RPMI8226 (cell line): ENCODE measurements at places on chromosomes 4 and X.

DNA sequence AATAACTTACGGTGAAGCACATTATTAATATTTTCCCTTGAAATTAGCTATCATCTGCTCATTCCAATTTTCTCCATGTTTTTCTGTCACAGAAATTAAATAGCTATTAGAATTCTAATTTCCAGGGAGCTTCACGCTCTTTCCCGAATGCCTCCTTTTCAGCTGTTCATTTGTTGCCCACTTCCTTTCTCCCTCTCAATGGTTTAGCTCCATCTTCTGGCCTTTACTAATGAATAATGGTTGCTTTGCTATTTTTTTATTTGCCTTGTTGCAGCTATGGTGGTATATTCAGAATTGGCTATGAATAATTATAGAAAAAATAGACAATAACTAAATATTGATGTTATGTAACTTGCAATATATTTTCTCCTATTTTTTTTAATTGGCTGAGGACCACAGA is 70.5 kb downstream of the GRIA2 start:
- DNase-seq: no peak

GRCh38 chr4:89123451-89123851 is 12.1 kb downstream of the TIGD2 start:
- no peak for DNase-seq

DNA sequence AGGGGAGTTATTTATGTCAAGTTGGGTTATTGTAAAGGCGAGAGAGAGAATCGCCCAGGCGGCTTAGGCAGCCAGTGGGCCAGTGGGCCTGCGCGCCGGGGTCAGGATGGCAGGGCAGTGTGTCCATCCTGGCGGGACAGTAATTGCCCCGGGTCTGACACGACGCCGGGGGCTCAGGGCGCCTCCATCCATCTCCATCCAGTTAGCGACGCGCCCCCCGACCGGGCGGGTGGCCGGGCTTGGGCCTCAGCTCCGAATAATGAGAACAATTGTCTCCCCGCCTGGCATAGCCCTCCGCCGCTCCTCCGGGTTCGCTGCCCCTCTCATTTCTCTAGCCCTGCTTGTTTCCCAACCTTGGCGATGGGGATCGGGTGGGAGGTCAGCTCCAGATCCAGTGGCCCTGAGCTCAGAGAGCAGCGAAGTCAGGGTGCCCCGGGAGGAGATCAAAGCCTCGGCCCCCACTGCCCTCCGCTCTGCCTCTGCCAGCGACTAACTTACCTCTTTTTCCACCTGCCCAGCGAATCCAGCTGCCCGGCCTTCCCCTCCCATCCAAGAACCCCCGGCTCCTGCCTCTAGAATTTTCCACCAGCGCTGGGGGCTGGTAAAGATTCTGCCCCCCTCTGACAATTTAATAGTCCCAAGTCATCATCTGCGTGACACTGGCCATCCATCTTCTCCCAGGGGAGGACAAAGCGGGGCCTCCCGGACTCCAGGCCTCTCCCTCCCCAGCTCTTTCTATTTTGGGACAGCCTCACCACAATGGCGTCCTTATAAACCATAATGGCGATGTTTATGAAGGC is 56.9 kb upstream of the TMEM33 start:
- DNase-seq: no peak

- DNase-seq: no peak
These were observed 142.8 kb downstream of the NDST3 start for GRCh38 chr4:118177126-118177525.

GRCh38 chr4:45063696-45064095 is 337.3 kb upstream of the GNPDA2 start:
- DNase-seq: no peak

GRCh38 chr4:142778430-142778829 is 67.7 kb downstream of the INPP4B start:
- DNase-seq: no peak

DNA sequence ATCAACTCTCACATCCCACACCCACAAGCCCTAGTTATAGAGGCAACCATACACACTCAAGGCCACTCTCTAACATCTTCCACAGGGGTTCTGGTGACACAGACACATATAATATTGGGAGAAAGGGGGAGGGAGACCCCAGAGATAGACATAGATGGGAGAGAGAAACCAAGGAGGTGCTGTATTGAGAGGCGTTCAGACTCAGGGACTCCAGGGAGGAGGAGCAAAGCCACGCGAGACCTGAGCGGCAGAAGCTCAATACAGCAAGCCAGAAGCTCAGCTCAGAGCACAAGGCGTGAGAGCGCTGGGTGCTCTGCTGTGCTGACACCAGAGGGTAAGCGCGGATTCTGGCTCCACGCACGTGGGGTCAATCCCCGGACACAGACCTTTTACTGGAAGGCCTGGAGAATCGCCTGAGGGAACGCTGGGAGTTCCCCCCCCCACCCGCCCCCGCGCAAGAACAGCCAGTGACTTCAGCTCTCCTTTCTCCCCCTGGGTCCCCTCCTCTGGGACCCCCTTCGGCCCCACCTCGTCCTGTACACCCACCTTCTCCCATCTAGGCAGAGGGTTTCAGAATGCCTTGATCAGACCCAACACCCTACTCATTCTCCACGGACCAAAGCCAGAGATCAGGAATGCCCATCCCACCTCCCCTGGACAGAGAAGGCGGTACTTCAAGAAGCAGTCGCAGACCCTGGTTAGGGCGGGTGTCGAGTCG is 8.7 kb downstream of the MSX1 start:
- no peak for DNase-seq

- peak; percentile 75 for DNase-seq
These were observed 10.0 kb downstream of the ADAM29 start for GRCh38 chr4:174928174-174928573.

DNA sequence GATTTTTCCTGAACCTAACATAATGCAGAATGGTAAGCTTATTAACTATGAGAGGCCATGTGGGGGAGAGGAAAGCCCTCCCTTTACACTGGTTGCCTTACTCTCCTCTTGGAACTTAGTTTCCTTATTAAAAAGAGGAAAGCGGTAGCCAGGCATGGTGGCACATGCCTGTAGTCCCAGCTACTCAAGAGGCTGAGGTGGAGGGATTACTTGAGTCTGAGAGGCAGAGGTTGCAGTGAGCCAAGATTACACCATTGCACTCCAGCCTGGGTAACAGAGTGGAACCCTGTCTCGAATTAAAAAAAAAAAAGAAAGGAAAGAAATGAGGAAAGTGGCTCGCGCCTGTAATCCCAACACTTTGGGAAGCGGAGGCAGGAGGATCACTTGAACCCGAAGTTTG is 2.0 kb downstream of the FAM47E start:
- DNase-seq: no peak

DNA sequence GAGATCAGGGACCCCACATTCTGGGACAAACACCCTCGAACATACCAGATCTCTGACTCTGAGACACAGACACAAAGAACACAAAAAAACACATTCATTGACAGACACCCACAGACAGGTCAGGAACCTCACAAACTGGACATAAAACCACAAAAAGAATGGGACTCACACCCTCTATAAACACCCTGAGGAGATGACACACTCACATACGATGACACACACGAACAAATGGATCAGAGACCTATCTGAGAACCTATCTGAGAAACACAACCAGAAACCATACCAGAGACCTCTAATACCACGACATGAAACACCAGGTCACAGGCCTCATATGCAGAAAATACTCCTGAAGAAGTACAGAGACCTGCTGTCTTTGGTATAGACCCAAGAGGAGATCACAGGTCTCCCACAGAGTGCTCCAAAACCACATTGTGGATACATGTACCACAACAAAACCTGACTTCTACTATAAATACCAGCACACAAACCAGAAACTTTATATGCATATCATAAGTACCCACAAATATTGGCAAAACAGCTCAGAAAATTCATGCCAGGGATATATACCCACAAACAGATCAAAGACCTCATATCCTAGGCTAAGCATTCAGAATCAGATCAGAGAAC is 19.5 kb downstream of the SUV39H1 start:
- no peak for DNase-seq

DNA sequence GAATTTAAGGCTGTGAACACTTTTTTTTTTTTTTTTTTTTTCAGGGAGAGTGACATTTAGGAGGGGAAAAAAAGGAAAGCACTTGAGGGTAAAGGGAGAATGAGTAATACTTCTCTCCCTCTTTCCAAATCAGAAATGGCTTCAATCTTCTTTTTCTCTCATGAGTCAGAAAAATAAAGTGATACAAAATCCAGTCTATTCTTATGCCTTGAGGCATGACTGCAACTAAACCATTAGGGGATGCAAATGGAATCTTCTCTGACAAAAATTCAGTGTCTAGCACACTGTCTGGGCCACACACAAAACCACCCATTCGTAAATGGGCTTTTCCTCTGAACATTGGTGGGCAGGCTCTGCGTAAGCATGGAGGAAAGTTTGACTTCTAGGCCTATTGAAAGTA is 46.7 kb upstream of the POU4F2 start:
- DNase-seq: no peak

DNA sequence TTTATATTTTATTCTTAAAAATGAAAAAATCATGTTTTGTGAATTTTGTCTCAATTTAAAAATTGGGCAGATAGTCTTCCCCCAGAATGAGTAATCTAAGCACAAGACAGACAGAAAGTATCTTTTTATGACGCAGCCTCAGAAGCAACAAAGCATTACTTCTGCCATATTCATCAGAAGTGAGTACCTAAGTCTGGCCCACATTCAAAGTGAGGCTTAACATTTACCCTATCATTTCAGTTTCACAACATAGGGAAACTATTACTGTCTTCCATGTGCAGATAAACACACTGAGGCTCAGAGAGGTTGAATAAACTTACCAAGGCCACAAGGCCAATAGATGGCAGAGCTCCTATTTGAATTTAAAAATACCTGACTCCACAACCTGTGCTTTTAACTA is 4.4 kb upstream of the PRDX4 start:
- no peak for DNase-seq

DNA sequence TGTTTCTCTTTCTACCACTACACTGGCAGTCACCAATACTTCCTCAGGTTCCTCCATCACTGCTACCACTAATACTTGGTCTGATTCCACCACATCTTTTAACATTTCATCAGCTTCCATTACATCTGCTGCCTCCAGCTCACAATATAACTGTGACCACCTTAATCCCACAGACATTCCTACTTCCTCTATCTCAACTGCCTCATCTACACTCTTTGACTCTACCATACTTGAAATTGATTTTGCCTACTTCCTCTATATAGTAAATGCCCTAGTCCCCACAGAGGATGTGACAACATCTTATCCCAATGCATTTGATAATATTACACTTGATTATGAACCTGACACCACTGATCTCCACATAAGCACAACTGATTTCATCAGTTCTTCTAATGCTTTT is 29.0 kb downstream of the OPRPN start:
- no peak for DNase-seq

GRCh38 chr4:122017296-122017695 is 65.4 kb upstream of the TRPC3 start:
- no peak for DNase-seq

DNA sequence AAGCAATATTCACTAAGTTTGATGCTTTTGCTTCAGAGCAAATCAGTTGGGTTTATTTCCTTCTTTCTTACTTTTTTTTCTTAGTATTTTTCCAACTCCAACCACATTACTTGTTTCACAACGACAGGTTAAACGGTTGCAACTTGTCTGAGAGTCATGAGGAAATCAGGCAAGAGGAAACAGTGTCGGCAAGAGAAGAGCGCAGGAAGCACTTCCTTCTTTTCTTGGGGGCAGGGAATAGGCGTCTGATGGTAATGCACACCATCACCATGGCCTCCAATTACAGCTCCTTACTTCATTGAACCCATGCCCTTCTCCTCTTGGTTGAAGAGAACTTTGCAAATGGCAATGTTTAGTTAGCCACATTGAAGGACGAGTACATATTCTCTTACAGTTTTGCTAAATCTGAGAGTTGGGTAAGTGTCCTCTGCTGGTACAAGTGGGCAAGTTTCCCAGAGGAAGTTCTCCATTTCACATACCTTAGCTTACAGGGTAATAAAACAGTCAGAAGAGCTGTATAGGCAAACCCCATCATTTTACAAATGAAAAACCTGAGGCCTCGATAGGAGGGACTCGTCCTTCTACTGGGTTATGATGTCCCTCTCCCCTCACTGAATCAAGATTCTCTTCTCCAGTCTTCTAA is 8.3 kb upstream of the CXCL8 start:
- DNase-seq: no peak

DNA sequence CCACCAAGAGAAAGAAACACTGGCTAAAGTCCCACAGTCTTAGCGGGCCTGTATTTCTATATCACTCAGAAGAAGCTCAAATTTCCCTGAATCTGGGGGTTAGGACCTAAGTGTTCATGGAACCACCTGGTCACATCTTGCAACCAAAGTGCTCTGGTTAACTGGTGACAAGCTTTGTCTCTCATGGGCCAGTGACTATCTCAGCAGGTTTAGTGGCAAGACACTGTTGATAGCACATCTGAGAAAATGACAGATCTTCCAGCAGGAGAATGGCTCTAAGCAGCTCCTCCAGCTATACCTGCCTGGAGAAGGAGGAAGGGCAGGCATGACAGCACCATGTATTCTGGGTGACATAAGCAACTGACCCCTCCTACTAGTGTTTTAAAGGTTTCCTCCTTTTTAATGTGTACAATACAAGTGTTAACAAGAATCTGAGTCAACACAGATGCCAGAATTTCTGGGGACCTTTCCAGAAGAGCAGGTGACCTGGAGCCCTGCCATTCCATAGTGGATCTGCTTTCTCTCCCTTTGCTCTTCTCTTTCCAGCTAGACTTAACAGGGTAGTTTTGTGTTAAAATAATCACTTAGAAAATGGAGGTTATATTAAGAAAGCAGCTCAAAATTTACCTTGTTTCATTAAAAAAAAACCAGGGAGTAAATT is 17.3 kb upstream of the QRFPR start:
- DNase-seq: no peak

GRCh38 chrX:104420907-104421306 is 145.1 kb upstream of the IL1RAPL2 start:
- DNase-seq: no peak

- DNase-seq: no peak
These were observed 257.8 kb upstream of the NRK start for GRCh38 chrX:105564501-105564900.

DNA sequence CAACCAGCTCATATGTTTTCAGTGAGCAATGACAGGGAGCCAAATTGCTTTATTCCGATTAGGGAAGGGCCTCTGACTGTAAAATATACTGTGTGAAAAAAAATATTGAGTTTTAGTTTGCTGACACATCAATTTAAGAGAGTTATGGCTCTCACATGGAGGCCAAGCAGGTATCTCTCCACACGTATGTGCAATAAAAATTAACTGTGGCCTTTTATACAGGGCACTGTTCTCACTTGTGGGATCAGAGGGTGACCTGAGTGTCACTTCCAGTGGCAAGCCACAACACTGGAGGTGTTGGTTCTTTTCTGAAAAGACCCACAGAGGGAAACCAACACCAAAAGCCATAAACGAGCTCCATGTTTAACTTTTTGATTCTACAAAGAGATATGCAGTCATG is 462.8 kb downstream of the MID1IP1 start:
- DNase-seq: no peak

- peak; percentile 74 for DNase-seq
These were observed 1646.9 kb upstream of the ADGRL3 start for GRCh38 chr4:59553063-59553720.

- no peak for DNase-seq
These were observed 70.8 kb downstream of the RWDD4 start for GRCh38 chr4:183588169-183588675.
